ENCODE measurements at places on chromosomes 5 and 9. TPM values are rescaled to one million over a fixed set of nuclear protein-coding genes. Genes with fewer than 3 reads are reported as not detected.

MORN5 gene
- polyA plus RNA-seq = not detected

ST8SIA4 gene
- polyA plus RNA-seq = 9.8 TPM

CA9 gene
- polyA plus RNA-seq = not detected

GRCh38 chr9:27247756-27248155 lies 49.2 kb downstream of the EQTN start:
- H3K27ac ChIP-seq = no peak overlapping the region
- H3K36me3 ChIP-seq = no peaks in the 10 kb centered on the region
- H3K27me3 ChIP-seq = peaks cover 7% of the 10 kb centered on the region
- DNase-seq = no peak

ADAMTS2 gene
- polyA plus RNA-seq = not detected

DNA sequence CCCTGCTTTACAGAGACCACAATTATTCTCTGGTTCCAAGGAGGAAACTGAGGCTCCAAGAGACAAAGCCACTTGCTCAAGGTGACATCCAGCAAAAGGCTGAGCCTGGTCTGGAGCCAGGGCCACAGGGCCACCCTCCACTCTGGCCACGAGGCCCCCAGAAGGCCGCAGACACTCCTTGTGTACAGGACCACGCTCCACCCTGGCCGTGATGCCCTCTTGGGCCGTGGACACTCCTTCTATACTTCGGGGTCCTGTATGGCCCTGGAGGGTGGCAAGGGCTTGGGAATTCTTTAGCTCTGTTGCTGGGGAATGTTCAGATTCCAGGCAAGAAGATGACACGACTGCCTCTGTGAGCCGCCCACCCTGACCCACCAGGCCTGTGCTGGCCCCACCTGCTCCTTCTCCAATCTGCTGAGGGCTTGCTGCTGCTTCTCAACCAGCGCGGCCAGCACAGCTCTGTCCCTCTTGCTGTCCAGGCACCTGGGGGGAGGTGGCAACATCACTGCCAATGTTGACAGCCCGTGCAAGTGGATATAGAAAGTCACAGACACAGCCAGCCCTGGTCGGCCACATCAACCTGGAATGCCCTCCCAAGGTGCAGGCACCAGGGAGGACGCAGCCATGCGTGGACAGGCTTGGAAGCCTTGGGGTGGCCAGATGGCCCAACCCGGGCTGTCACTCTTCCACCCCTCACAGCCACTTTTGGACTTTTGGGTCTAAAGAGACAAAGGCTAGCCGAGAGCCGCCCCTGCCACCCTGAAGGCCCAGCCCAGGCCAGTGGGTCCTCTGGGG lies 20.1 kb upstream of the QSOX2 start:
- H3K27ac ChIP-seq = no peak overlapping the region
- no peaks in the 10 kb centered on the region for H3K4me1 ChIP-seq
- DNase-seq = no peak
- no peaks in the 10 kb centered on the region for H3K36me3 ChIP-seq
- no peaks in the 10 kb centered on the region for H3K27me3 ChIP-seq

- H3K36me3 ChIP-seq = peaks cover 30% of the 10 kb centered on the region
- no peak for DNase-seq
- H3K4me3 ChIP-seq = no peak overlapping the region
- H3K27me3 ChIP-seq = no peaks in the 10 kb centered on the region
- no peaks in the 10 kb centered on the region for H3K4me1 ChIP-seq
Measured at GRCh38 chr5:32357658-32358057, 44.9 kb upstream of the MTMR12 start.

ORM2 gene
- polyA plus RNA-seq = not detected

DNA sequence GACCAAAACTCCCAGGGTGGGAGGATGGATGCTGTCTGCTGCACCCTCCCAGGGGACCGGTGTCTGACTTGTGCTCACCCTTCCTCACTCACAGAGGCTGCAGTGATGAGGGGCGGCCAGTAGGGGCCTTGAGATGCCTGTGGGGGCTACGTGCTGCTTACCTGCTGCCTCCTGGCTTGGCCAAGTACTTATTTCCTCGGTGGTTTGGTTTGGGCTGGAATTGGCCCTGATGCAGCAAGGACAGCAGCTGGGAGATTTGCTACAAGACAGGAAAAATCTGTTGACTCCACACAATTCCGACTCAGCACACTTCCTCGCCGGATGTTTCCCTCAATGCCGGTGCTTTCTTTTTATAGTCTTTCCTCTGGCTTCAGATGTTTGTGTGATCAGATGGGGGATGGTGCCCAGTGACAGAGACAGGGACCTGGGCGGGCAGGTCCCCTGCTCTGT lies 6.6 kb downstream of the PCDH12 start:
- peak overlapping the region; percentile 71 for H3K4me3 ChIP-seq
- H3K4me1 ChIP-seq = peaks cover 8% of the 10 kb centered on the region
- H3K27me3 ChIP-seq = no peaks in the 10 kb centered on the region
- H3K27ac ChIP-seq = no peak overlapping the region

DNA sequence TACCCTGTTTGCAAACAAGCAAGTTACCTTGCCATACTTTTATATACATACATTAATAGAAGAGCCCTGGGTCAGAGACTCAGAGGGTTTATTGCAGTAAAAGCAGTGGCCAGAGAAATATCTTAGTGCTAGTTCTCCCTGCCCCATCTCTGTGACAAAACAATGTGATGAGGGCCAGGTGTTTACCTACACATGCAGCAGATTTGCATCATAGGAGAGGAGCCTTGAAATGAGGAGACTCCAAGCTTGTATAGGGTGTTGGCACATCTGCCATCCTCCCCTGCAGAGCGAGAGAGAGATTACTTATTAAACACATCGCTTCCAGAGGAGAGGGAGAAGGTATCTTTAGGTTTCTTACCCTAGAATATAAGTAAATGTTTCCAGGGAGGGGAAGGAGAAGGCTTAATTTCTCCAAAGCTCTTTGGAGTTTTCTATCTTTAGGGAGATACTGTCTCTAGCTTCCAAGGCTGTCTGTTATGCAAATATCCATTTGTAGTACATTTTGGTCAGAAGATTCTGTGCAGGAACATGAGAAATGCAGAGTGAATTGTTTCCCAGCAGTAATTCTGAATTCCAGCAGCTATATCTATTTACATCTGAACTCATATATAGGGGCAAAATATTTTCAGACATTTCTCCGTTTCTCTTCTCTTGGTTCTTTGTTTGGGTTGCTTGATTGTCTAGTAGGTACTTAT lies 15.7 kb downstream of the FER start:
- peaks cover 30% of the 10 kb centered on the region for H3K4me1 ChIP-seq
- H3K27me3 ChIP-seq = no peaks in the 10 kb centered on the region
- no peak overlapping the region for H3K27ac ChIP-seq
- no peak for DNase-seq
- no peaks in the 10 kb centered on the region for H3K36me3 ChIP-seq
- no peak overlapping the region for H3K4me3 ChIP-seq

DNA sequence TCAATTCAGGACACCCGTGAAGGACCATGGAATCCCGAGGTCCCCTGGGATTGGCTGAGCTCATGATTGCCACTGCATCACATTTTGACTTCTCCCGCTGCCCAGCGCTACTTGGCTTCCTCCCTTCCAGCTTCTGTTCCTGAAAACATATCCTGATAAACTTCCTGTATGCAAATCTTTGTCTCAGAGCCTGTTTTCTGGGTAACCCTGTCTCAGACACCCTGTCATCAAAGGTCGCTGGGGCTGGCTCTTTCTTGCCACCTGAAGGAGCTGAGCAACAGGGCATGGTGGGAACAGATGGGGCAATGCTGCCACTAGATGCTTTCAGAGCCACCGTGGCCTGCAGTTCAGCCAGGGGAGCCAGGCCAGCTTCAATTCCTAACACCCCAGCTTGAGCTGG lies 154.3 kb upstream of the TBC1D2 start:
- DNase-seq = no peak
- H3K4me1 ChIP-seq = peaks cover 6% of the 10 kb centered on the region
- no peaks in the 10 kb centered on the region for H3K36me3 ChIP-seq
- H3K27me3 ChIP-seq = peaks cover 3% of the 10 kb centered on the region

- peak; percentile 30 for DNase-seq
- peak overlapping the region; percentile 59 for H3K4me3 ChIP-seq
- peaks cover 73% of the 10 kb centered on the region for H3K4me1 ChIP-seq
- no peaks in the 10 kb centered on the region for H3K27me3 ChIP-seq
- no peaks in the 10 kb centered on the region for H3K36me3 ChIP-seq
- no peak overlapping the region for H3K27ac ChIP-seq
Measured at GRCh38 chr9:34984049-34984448, 5.5 kb upstream of the DNAJB5 start.

- H3K36me3 ChIP-seq = no peaks in the 10 kb centered on the region
- H3K27ac ChIP-seq = no peak overlapping the region
- no peaks in the 10 kb centered on the region for H3K4me1 ChIP-seq
- peaks cover 12% of the 10 kb centered on the region for H3K27me3 ChIP-seq
Measured at GRCh38 chr5:140312067-140312790, 9.3 kb upstream of the PFDN1 start.

F12 gene
- polyA plus RNA-seq = 0.26 TPM

ADAMTS12 gene
- polyA plus RNA-seq = not detected

DNA sequence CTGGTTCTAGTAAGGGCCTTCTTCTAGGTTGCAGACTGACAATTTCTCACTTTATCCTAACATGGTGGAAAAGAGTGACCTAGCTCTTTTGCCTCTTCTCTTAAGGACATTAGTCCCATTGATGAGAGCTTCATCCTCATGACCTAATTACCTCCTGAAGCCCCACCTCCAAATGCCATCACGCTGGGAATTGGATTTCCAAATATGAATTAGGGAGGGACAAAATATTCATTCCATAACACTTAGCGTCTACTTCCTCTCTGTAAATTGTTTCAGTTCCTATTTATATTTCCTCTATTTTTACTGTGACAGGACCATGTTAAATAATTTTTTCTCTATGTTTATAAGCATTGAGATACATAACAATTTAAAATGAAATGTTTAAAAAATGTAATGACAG lies 408.8 kb downstream of the CDH10 start:
- no peak overlapping the region for H3K27ac ChIP-seq
- DNase-seq = no peak
- no peaks in the 10 kb centered on the region for H3K36me3 ChIP-seq
- no peaks in the 10 kb centered on the region for H3K27me3 ChIP-seq
- H3K4me1 ChIP-seq = no peaks in the 10 kb centered on the region
- H3K4me3 ChIP-seq = no peak overlapping the region

GRCh38 chr9:91220021-91220420 lies 141.7 kb downstream of the AUH start:
- H3K27me3 ChIP-seq = no peaks in the 10 kb centered on the region
- no peaks in the 10 kb centered on the region for H3K4me1 ChIP-seq
- no peak for DNase-seq
- no peak overlapping the region for H3K4me3 ChIP-seq

FGD3 gene
- 103 TPM for polyA plus RNA-seq

GRCh38 chr9:84296146-84296843 lies 44.3 kb downstream of the SLC28A3 start:
- no peaks in the 10 kb centered on the region for H3K27me3 ChIP-seq
- peak overlapping the region; percentile 20 for H3K27ac ChIP-seq
- no peaks in the 10 kb centered on the region for H3K36me3 ChIP-seq
- DNase-seq = no peak

EIF4EBP3 gene
- polyA plus RNA-seq = 71.5 TPM

GRCh38 chr5:59173578-59173977 lies 590.7 kb downstream of the RAB3C start:
- H3K36me3 ChIP-seq = no peaks in the 10 kb centered on the region
- H3K4me1 ChIP-seq = no peaks in the 10 kb centered on the region
- no peak overlapping the region for H3K4me3 ChIP-seq
- no peaks in the 10 kb centered on the region for H3K27me3 ChIP-seq
- H3K27ac ChIP-seq = no peak overlapping the region
- no peak for DNase-seq

- H3K27ac ChIP-seq = no peak overlapping the region
- no peaks in the 10 kb centered on the region for H3K27me3 ChIP-seq
- H3K36me3 ChIP-seq = no peaks in the 10 kb centered on the region
Measured at GRCh38 chr9:12963537-12963936, 188.7 kb downstream of the LURAP1L start.

GRCh38 chr5:160367261-160367660 lies 3.2 kb downstream of the C1QTNF2 start:
- no peak overlapping the region for H3K27ac ChIP-seq
- H3K36me3 ChIP-seq = no peaks in the 10 kb centered on the region
- H3K4me1 ChIP-seq = peaks cover 18% of the 10 kb centered on the region
- DNase-seq = no peak
- H3K27me3 ChIP-seq = peaks cover 67% of the 10 kb centered on the region
